ENCODE measurements at places on chromosomes 5 and 9.

DNA sequence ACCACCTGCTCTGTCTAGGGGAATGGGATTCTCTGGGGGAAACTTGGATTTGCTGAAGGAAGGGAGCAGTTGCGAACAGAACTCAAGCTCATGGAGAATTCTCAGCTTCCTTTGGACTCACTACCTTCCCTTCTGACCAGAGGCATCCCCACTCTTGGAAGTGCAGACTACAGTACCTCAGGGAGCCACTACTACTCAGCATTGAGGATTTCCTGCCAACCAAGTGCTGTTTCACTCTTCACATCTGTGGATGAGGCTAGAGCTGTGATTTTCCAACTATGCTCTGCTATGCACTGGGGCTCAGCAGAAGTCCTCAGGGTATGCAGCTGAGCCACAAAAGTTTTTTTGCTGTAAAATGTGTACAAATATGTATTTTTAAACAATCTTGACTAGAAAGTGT lies 43.9 kb downstream of the MACROH2A1 start:
- DNase-seq: no peak

GRCh38 chr5:81408496-81408895 lies 14.6 kb upstream of the ACOT12 start:
- DNase-seq: no peak

- DNase-seq: no peak
Measured at GRCh38 chr5:135827965-135828781, 6.3 kb upstream of the SLC25A48 start.

GRCh38 chr5:76384189-76384588 lies 18.9 kb upstream of the IQGAP2 start:
- DNase-seq: no peak

GRCh38 chr9:130682421-130683121 lies 11.0 kb upstream of the EXOSC2 start:
- peak; percentile 84 for DNase-seq

- peak; percentile 55 for DNase-seq
Measured at GRCh38 chr5:107670087-107670931, 428 bp downstream of the EFNA5 start.

GRCh38 chr5:178590141-178590923 lies at the start of gene COL23A1:
Gene COL23A1, minus strand, starts transcription at chr5:178590393.
- no peak for DNase-seq

DNA sequence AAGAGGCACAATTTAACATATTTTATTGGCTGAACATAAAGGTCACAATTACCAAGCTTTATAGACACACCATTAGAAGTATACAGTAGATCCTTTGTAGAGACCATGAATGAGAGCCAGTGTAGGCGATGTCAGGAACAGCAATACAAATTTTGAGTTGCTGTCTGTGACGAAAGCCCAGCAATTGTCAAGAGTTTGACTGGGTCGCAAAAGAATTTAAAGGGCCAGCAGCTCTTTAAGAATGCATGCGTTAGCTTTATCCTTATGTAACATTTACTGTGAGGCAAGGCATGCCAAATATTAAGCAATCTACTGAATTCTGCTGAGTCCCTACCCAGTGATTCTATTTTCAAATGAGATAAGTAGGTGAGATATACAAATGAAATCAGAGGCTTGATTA lies 236.9 kb downstream of the ARRDC3 start:
- no peak for DNase-seq

DNA sequence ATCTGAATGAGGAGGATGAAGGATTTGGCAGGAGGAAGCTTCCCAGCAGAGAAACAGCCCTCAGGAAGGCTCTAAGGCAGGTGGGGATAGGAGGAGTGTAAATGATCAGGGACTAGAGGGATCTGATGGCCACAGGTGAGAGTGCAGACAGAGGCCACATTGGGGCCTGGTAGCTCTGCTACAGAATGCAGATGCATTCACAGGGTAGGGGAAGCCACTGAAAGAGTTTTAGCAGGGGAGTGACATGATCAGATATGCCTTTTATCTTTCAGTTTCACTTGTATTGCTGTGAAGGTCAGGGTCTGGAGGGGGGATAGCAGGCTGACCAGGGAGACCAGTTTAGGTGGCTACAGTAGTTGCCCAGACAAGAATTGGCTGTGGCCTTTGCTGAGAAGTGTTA lies 3.0 kb downstream of the TXNDC15 start:
- DNase-seq: no peak

GRCh38 chr5:56457887-56458812 lies 225.0 kb upstream of the ANKRD55 start:
- no peak for DNase-seq

DNA sequence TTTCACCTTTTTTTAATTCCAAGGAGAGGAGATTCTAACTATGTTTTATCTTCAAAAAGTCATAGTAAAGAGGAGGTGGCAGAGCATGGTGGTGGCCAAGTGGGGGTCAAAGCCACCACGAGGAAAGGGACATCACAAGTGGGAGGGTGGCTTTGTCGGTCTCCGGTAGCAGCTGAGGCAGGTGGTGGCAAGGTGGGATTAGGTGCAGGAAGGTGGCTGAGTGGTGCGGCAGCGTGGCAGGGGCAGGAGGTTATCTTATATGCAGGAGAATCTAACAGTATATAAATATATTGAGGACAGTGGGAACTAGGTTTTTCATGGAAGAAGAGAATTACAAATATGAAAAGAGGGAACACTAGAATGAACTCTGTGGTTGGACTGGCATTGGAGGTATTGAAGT lies 196.8 kb downstream of the FSTL4 start:
- no peak for DNase-seq
